ENCODE measurements at places on chromosomes 2 and 18. TPM values are rescaled to one million over a fixed set of nuclear protein-coding genes. Genes with fewer than 3 reads are reported as not detected.

Gene SRD5A2
- total RNA-seq = 0.01 TPM

Gene SULT1C2
- total RNA-seq = 0.48 TPM

Gene RGPD8
- 2.5 TPM for total RNA-seq

Gene POTEJ
- total RNA-seq = not detected

Gene IL1RL2
- total RNA-seq = not detected

Gene DSC3
- 2.2 TPM for total RNA-seq

Gene ATP6V1B1
- 2.6 TPM for total RNA-seq

Gene CTAGE1
- not detected for total RNA-seq

Gene KLHL30
- total RNA-seq = 0.24 TPM

Gene MOGAT1
- not detected for total RNA-seq

Gene PSMA8
- not detected for total RNA-seq

Gene VWC2L
- not detected for total RNA-seq

Gene MPP4
- 0.06 TPM for total RNA-seq

Gene TMEM169
- total RNA-seq = 0.18 TPM

Data from A549 treated with CORT108297 at 1 μM for 4 hours (cell line).